ENCODE measurements at places on chromosomes 4 and X. TPM values are rescaled to one million over a fixed set of nuclear protein-coding genes. Genes with fewer than 3 reads are reported as not detected.

DNA sequence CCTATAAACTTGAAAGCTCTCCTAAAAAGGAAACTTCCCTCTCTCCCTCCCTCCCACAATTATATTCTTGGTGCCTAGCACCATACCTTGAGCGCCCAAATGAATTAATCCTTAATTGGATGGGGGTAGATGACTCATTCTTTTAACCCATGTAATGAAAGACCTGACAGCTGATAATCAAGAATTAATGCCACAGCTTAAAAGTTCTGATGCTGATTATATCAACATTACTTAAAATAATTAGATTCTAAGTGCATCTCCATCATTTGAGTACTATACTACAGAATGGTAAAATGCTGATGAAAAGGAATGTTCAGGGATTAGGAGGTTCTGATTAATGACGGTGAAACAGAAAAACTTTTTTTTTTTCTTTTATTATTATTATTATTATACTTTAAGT lies 117.0 kb downstream of the ENOX2 start:
- DNase-seq: no peak

DNA sequence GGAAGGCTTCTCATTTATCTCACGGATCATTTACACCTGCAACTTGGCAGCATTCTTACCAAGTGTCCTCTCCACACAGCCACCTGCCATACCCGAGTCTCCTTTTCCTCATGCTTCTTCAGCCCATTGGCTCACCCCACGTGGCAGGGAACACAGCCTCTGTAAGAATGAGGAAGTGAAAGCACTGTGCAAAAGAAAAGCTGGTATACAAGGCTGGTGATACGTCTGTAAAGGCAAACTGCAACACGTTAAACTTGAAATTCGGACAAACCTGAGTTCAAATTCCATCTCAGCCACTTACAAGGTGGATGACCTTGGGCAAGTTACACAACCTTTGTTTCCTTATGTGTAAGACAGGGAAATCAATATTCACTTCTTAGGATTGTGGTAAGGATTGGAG lies 164.0 kb upstream of the RASGEF1B start:
- DNase-seq: no peak

GRCh38 chr4:151022586-151022985 lies 7.5 kb upstream of the LRBA start:
- DNase-seq: no peak

The BEX1 gene
- 0.66 TPM for polyA plus RNA-seq

The PAGE2 gene
- polyA plus RNA-seq: not detected

The TMPRSS11F gene
- not detected for polyA plus RNA-seq

The PSAPL1 gene
- not detected for polyA plus RNA-seq

The P2RY10 gene
- not detected for polyA plus RNA-seq

The CLOCK gene
- polyA plus RNA-seq: 15.1 TPM

- DNase-seq: no peak
Measured at GRCh38 chr4:140005699-140006098, 148.3 kb downstream of the MAML3 start.

- no peak for DNase-seq
Measured at GRCh38 chr4:2816401-2816954, 23.6 kb downstream of the SH3BP2 start.

GRCh38 chr4:25925486-25926201 lies 11.6 kb downstream of the SMIM20 start:
- DNase-seq: no peak

DNA sequence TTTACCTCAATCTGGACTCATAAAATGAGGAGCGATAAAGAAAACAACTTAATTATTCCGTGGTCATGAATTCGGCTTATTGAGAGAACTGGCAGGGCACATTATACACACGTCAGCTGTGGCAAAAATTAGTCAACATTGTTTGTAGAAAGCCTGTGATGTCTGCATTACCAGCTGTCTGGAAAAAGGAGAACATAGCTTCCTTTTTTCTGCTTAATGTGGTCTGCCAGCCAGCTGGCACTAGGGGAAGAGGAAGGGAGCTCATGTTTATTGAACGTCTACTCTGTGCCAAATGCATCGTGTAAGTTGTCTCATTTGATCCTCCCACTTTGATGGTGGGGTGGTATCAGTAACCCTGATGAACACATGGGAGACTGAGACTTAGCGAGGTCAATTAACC lies 367.6 kb downstream of the ARHGAP24 start:
- DNase-seq: no peak

GRCh38 chr4:155667568-155668511 lies 1.2 kb downstream of the GUCY1A1 start:
- no peak for DNase-seq

DNA sequence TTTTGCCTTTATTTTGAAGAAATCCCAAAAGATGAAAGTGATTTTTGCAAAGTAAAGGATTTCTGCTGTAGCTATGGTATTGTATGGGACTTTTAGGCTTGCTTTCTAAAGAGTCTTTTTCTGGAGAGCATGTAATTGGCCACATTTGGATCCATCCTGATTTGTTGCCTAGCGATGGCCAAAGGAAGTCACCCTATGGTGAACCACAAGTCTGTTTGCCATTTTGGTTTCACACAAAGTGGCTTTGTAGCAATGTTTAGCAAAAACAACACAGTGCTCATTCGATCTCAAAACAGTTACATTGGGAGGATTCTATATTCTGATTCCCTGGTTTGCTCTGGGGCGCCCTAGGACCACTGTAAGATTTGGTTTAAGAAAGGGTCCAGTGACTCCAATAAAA lies 44.1 kb upstream of the INTS6L start:
- no peak for DNase-seq

The VMA21 gene
- 27.1 TPM for polyA plus RNA-seq

The LETM1 gene
- polyA plus RNA-seq: 15.2 TPM

DNA sequence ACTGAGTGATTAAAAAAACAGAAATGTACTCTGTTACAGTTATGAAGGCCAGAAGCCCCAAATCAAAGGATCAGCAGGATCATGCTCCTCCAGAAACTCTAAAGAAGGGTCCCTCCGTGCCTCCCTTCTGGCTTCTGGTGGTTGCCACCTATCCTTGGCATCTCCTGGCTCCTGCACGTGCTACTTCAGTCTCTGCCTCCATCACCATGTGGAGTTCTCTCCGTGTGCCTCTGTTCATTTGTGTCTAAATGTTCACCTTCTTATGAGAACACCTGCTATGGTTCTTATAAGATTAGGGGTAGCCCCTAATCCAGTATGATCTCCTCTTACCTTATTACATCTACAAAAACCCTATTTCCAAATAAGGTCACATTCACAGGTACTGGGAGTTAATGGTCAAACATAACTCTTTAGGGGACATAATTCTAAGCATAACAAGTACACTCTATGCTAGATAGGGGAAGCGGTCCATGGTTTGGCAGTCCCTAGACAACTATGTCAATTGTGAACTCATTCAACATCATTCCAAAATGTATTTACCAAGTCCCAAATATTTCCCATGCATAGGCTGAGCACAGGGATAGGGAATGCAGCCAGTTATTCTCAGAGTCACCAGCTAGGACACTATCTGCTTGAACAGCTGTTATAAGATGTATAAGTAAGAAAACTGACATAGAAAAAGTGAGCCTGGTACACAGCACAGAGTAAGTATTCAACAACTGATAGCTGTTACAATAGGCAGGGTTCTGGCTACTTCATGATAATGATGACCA lies 295.5 kb upstream of the BOD1L1 start:
- DNase-seq: no peak

The TLL1 gene
- not detected for polyA plus RNA-seq

The XKRX gene
- 0.46 TPM for polyA plus RNA-seq

DNA sequence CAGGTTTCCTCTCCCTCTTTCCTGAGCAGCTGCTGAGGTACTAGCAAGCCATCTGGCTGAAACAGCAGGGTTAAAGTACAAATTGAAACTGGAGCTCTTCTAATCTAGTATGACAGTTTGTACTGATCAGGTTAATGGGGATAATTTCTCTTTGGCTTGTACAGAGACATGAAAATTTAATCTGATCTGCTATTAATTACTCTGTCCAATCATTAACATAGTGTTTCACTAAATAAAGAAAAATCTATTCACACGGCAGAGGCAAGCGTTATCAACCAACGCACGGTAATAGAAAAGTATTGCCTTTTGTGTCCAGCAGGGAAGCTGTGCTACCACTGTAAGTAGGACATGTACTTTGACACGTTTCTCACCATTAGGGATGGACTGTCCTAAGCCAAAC lies 71.1 kb downstream of the IGSF1 start:
- no peak for DNase-seq

GRCh38 chrX:22110729-22111494 lies 78.8 kb downstream of the PHEX start:
- no peak for DNase-seq

DNA sequence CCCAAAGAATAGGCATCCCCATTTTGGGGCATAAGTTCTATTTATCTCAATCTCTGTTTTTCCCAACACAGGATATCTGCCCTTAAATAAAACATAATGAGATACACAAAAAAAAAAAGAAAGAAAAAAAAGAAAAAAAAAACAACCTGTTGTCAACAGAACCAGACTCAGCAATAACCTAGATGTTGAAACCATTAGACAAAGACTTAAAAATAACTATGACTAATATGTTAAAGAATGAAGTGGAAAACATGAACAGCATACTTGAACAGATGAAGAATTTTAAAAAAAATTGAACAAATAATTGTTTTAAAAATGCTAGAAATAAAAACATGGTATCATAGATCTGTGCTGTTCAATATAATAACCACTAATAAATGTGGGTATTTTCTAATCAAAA lies 93.4 kb upstream of the RXFP1 start:
- DNase-seq: no peak

DNA sequence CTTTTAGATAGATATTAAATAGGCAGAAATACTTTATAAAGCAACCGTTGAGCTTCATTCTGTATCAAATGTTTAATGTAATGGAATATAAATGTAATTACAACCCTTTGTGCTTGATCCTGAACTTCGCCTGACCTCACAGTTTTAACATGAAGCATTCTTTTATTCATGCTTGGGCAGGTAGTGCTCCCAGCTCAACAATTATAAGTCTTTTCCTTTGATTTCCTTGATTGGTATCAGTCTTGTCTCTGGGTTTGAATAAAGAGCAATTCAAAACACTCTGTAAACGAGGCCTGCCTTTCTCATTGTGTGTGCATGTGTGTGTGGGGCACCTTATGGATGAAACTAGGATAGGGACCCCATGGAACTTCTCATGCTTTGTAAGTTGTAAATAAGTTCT lies 6.8 kb downstream of the METAP1 start:
- no peak for DNase-seq

The PAGE4 gene
- not detected for polyA plus RNA-seq

All from AG04450 (cell line).